ENCODE measurements at places on chromosomes 4 and X.
A peak's percentile ranks its signal among the peaks of the same experiment; 100 is the strongest.

DNA sequence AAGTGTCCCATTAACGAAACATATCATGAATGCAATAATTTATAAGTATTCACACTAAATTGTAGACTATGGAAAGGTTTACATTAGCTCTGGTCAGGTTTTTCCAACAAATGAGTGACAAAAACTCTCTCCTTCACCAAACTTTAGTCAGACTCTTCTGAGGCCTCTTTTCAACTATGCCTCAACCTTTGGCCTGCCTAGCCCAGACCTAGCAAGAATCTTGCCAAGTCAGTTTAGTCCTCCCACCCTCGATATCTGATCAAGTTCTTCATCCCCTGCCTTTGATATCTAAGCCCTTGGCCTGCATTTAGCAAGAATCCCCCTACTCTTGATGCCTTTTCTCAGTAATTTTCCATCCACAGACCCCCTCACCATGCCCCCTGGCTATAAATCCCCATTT lies 37.9 kb downstream of the CCDC158 start:
- DNase-seq, result no peak

- DNase-seq, result no peak
Observed at GRCh38 chr4:13538427-13538973, 5.8 kb downstream of the NKX3-2 start.

GRCh38 chrX:97372001-97372766 lies 488.5 kb downstream of the RPA4 start:
- DNase-seq, result no peak

GRCh38 chr4:84644087-84644486 lies 61.2 kb downstream of the CDS1 start:
- DNase-seq, result no peak

DNA sequence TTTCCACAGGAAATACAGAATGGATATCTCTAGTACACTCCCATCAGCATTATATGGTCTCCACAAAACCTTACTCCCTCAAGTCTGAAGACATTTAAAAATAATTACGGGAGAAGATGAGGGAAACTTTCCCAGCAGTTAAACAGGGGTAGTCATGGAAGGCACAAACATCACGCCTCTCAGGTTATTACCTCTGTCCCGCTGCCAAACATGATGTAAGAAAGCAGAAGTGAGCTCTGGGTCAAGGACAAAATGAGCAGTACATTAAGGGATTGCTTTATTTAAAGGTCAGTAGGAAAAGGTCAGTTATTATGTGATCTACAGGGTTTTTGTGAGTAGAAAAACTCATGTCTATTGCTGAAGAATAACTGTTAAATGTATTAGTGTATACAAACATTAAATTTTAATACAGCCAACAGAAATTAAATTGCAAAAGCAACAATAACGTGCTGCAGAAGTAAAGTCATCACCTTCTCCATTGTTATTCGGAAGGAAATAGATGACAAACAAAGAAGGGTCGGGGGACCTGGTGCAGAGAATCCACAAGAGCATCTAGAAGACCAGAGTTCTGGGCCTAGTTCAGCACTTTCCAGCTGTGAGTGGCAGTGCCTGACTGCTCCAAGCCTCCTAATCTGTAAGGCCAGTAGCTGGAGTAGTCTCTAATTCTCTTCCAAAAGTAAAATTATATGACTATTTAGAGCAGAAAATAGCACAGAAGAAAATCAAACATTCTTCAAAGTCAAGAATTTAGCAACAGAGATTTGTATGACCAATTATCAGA lies 171.2 kb downstream of the PPP3CA start:
- DNase-seq, result no peak

DNA sequence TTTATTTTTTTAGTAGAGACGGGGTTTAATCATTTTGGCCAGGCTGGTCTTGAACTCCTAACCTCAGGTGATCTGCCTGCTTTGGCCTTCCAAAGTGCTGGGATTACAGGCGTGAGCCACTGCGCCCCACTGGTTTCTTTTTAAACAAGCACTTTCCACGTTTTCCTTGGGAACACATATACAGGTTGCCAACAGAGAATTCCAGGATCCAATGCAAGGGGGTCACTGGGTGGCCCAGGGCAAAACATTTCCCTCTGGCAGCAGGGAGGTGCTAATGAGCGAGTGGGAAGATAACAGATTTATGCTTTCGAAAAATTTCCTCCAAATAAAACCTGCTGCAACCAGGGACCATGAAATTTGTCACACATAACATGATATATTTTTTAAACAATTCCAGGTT lies 41.1 kb downstream of the ADRA2C start:
- DNase-seq, result no peak

GRCh38 chr4:151530783-151531182 lies 121.8 kb downstream of the FHIP1A start:
- DNase-seq, result no peak

DNA sequence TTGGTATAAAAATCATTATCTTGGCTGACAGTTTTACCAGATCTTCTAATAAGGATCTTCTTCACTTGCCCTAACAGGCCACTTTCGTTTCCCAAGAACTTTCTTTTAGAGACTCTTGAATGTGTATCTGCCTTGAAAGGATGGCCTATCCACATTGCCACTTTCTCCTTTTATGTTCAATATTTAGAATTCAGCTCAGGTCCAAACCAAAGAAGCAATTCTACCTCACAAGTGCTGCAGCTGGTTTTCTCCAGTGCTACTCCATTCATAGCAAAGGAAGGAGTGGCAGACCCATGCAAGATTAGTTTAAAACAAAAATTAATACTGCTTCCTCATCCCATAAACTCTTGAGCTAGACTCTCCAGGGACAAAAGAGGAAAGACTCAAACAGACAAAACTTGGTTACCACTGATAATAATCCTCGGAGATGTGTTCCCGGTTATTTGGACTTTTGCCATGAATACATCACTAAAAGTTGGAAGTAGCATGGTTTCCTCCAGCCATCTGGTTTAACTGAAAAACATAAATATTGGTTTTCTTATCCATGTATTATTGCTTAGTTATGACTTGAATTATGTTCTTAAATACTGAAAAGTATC lies 401.8 kb downstream of the PABPC4L start:
- DNase-seq, result no peak

DNA sequence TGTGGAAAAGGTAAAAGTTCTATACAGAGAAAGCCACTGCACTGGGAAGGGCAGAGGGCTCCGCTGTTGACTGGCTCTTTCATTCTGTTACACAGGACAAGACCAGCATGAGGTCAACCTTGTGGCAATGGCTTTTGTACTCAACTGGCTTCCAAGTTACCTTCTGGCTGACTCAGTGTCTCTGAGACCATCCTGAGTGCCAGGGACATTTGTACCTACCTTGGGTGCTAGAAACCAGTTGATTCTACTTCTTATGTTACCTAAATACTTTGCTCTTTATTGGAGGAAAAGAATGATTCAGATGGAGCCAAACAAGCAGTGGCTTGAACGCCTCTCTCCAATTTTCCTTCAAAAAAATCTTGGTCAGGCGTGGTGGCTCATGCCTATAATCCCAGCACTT lies 123.2 kb downstream of the RBM47 start:
- no peak for DNase-seq

DNA sequence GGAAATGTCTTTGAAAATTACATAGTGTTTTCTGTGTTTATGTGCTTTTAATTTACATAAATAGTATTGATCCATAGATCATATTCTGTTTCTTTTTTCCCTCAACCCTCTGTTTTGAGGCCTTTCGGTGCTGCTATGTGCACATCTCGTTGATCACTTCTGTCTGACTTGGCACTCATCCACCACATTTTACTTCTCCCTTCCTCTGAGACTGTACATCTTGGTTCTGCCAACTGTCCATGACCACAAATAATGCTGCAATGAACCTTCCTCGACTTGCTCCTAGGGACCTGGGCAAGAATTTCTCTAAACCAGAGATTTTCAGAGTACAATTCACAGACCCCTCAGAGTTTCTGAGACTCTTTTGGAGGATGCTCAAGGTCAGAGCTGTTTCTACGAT lies 74.4 kb downstream of the RTL5 start:
- DNase-seq, result no peak

GRCh38 chr4:4984186-4984585 lies 35.1 kb downstream of the CYTL1 start:
- no peak for DNase-seq

GRCh38 chr4:80927420-80927819 lies 103.1 kb upstream of the BMP3 start:
- DNase-seq, result no peak

GRCh38 chrX:70129816-70130215 lies 3.4 kb upstream of the IGBP1 start:
- DNase-seq, result no peak

GRCh38 chrX:122133478-122133877 lies 1050.6 kb upstream of the GRIA3 start:
- no peak for DNase-seq

- no peak for DNase-seq
Observed at GRCh38 chr4:53191997-53192396, 173.9 kb downstream of the SCFD2 start.

GRCh38 chr4:26748811-26749210 lies 111.8 kb upstream of the STIM2 start:
- no peak for DNase-seq

DNA sequence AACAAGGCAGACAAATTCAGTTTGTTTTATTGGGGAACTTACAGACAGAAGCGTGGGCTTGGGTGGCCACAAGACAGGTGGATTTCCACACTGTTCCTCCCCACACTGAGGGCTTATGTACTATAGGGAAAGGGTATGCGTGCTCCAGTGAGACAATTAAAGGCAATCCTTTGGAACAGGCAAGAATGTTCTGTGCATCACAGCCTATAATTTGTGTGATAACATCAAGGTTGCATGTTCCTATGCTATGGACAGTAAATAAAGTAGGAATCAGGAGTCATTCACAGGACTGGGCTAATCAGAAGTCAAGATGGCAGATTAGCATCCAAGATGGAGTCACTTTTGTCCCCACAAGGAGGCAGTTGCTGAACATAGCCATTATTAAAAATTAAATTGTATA lies 84.6 kb upstream of the TRIM2 start:
- DNase-seq, result no peak

GRCh38 chr4:78510681-78511080 lies 40.9 kb upstream of the ANXA3 start:
- DNase-seq, result no peak

DNA sequence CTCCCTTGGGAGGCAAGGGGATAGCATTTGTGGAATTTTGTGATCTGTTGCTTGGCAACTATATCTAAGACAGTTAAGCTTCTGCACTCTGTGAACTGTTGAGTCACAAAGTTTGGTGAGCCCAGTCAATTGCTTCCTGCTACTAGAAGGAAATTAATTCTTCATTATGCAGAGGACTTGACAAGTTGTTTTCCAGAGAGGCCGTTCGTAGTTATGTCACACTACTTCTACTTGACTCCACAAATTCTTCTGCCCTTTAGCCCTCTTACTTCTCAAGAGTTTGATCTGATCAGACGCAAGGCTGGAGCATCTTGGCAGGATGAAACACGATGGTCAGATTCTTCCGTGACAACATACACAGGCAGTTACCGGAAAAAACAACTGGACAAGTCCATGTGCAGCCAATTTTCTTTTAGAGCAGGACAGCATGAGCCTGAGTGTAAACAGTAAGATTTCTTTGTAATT lies at the start of gene C4orf51:
Gene C4orf51, plus strand, starts transcription at position 156 of the 465 bp plus-strand sequence. Its CDS starts 58 bp downstream, at position 214.
- DNase-seq, result no peak

GRCh38 chr4:6657242-6658208 lies 17.0 kb downstream of the MRFAP1 start:
- no peak for DNase-seq

GRCh38 chr4:48578132-48578968 lies 88.3 kb downstream of the ZAR1 start:
- peak; percentile 1 for DNase-seq

GRCh38 chrX:97564496-97564895 lies 680.8 kb downstream of the RPA4 start:
- no peak for DNase-seq

- DNase-seq, result no peak
Observed at GRCh38 chr4:20217951-20218350, 33.8 kb upstream of the SLIT2 start.

- no peak for DNase-seq
Observed at GRCh38 chr4:10056334-10057022, 35.2 kb upstream of the SLC2A9 start.

GRCh38 chr4:176134670-176135069 lies 60.7 kb downstream of the SPATA4 start:
- DNase-seq, result no peak

GRCh38 chr4:184722798-184723197 lies 11.1 kb downstream of the CENPU start:
- DNase-seq, result no peak

GRCh38 chr4:184376126-184376838 lies 98.1 kb downstream of the IRF2 start:
- DNase-seq, result no peak

GRCh38 chr4:153369021-153369420 lies 24.5 kb downstream of the MND1 start:
- no peak for DNase-seq

DNA sequence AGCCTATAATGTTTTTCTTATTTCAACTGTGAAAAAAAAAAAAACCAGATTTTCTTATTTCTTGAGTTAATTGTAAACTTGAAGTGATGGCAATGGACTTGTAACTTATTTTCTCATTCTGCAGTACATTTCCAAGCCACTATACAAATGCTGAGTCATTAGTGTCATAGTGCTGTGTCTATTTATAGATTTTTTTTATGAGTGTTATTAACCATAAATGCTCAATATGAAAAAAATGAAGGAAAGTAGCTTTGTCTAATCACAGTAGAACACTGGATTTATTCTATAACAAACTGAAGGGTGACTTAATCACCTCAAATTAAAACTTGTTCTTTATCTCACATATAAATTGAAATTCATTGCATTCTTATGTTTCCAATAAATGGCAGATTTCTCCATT lies 718.6 kb downstream of the CCSER1 start:
- DNase-seq, result no peak

GRCh38 chrX:118502161-118502789 lies 6.7 kb downstream of the DOCK11 start:
- DNase-seq, result no peak

DNA sequence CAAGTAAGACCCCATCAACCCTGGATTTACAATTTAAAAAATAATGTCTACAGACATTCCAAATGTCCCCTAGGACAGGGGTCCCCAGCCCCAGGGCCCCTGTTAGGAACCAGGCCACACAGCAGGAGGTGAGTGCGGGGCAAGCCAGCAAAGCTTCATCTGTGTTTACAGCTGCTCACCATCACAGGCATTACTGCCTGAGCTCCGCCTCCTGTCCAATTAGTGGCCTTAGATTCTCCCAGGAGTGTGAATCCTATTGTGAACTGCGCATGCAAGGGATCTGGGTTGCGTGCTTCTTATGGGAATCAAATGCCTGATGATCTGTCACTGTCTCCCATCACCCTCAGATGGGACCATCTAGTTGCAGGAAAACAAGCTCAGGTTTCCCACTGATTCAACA lies 146.1 kb downstream of the ATP10D start:
- no peak for DNase-seq

DNA sequence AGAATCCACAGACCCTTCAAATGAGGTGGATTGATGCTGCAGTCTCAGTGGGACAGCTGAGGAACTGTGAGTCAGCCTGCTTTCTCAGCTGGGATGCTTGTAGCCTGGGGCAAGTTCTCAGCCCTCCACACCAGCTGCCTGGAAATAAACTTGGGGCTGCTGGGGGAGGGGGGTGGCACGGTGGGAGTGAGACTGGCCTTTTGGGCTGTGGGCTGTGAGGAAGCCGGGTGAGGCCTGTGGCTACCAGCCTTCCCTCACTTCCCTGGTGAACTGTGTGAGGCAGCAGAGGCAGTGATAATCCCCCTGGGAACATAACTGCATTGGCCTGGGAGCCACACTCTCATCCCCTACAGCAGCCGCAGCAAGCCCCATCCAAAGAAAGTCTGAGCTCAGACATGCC lies 114.5 kb upstream of the GUCY1A1 start:
- DNase-seq, result no peak

- DNase-seq, result no peak
Observed at GRCh38 chr4:119299260-119299671, 22.7 kb downstream of the FABP2 start.
